Forelimb muscle (tissue), 1 donor: ENCODE measurements at places on chromosomes 13 and 19. TPM values are rescaled to one million over a fixed set of nuclear protein-coding genes. Genes with fewer than 3 reads are reported as not detected.

The LHB gene
- polyA plus RNA-seq, result not detected

The MYCBP2 gene
- 52.7 TPM for polyA plus RNA-seq

DNA sequence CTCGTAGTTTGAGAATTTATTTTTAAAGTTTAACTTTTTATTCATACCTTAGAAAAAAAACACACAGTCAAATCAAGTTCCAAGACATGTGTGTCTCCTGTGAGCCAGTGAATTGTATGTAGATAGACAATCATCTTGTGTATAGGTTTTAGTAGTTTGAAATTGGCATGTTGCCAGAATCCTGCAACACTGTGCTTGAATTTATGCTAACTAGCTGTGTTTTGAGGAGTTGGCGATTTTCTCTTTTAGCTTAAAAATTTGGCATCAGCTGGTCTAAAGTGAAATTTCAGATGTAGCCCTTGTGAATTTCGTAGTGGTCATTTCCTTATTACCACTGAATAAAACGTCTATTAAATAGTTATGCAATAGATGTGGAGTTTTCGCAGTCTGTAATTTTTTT is 213.2 kb downstream of the ATP8A2 start:
- DNase-seq, result peak; percentile 45

The STOML3 gene
- polyA plus RNA-seq, result not detected

The TNFSF9 gene
- polyA plus RNA-seq, result 0.92 TPM

- peak; percentile 44 for DNase-seq
Observed at GRCh38 chr19:48991873-48992580, 1.1 kb downstream of the GYS1 start.

GRCh38 chr13:114155926-114156883 is 22.9 kb upstream of the CFAP97D2 start:
- DNase-seq, result no peak

DNA sequence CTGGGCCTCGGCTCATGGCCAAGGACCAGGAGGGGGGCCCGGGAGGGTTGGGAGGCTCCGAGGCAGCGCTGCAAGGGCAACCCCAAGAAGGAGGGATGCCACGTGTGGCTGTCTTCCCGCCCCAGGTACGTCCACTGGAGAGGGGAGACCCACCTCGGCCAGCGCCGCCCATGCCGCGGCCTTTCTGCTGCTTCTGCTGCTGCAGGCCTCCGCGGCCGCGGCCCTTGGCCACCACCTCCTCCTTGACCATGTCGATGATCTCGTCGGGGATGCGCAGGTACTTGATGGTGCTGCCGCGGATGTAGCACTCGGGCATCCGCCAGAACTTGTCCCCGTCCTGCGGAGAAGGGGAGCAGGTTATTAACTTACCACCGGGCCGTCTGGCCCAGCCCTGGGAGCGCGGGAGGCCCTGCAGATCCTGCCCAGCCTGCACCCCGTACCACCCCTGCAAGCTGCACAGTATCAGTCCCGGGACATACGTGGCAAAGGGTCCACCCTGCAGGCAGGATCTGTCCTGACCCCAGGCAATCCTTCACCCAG is 13.3 kb downstream of the LSM4 start:
- no peak for DNase-seq

- DNase-seq, result no peak
Observed at GRCh38 chr19:19652482-19653295, 9.2 kb upstream of the GMIP start.

DNA sequence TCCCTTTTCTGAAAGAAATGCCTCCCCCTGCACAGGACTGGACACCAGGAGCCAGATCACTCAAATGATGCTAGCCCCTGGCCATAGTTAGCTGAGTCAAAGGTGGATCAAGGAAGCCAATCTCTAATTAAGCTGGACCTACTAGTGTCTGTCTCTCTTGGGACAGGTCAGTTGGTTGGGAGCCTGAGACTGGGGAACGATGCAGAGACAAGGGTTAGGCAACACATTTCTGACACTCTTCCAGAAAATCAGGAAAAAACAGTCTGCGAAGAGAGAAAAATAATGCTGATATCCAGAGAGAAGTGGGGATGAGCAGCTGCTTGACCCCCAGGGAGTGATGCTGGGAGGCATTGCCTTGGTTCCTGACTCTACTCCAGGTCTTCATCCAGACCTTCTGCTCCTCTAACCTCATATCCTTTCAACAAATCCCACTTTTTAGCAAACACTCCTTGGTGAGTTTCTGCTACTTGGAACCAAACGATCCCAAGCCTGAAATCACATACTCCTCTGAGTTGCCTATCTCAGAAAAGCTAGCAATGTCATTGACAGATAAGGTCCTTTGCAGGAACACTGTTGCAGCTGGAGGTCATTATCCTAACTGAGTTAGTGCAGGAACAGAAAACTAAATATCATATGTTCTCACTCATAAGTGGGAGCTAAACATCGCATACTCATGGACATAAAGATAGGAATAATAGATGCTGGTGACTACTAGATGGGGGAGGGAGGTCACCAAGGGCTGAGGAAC is 369.7 kb downstream of the COG6 start:
- DNase-seq, result peak; percentile 32
